HS-27A (cell line): ENCODE measurements at places on chromosomes 4 and X.

- DNase-seq: no peak
Observed at GRCh38 chr4:184498598-184498997, 24.2 kb upstream of the IRF2 start.

GRCh38 chr4:181674315-181674875 lies 568.8 kb upstream of the TENM3 start:
- DNase-seq: no peak

GRCh38 chrX:65035446-65035770 lies 59.2 kb upstream of the ZC4H2 start:
- DNase-seq: no peak

DNA sequence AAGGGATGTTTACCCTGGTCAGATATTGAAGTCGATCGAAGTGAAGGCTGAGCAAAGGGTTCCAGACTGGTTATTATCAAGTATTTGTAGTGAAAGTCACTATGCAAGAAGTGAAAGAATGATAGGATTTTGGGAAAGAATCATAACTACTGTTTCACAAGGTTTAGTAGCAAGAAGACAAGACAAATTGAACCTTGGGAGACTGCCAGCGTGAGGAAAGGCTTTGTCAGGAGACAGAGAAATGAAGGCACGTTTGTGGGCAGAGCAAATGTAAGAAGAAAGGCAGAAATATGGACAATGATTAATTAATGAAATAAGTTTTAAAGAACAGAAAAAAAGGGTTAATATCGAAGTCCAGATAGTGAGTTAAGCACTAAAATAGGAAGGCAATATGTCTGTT lies 456.8 kb downstream of the TRIML1 start:
- no peak for DNase-seq

- no peak for DNase-seq
Observed at GRCh38 chr4:78543424-78544125, 8.0 kb upstream of the ANXA3 start.

- no peak for DNase-seq
Observed at GRCh38 chr4:76257824-76258223, 6.3 kb downstream of the FAM47E start.

- DNase-seq: no peak
Observed at GRCh38 chrX:11159149-11159548, 48.0 kb downstream of the HCCS start.

GRCh38 chr4:175813821-175814220 lies 1.8 kb upstream of the GPM6A start:
- DNase-seq: no peak

DNA sequence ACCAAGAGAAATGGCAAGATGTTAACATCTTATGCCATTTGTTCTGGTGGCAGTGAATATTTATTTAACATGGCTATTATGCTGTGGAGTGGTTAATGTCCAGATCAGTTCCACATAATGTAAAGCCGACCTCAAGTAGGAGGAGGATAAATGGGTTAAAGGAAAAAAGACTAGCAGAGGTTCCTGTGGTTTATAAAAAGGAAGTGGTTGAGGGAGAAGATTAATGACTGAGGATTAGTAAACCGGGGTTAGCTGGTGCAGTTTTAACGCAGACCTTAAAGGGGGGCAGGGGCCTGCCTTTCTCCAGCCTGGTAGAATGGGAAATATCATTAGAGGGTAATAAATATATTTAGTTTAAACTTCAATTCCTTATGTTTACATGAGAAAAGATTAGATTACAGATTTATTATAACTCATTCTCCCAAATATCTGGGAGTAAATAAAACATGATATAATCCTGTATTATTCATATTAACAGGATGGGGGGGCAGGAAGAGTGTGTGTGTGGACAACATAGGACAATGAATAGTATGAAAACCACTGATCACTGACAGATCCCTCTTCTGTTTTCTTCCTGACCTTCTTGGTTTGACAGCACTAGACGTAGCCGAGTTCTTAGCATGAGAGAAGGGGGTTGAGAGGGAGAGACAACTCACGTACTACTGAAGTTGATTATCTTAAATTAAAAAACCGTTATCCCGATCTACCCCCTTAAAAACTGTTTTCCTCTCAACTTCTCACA lies 124.1 kb upstream of the LIMCH1 start:
- DNase-seq: no peak

GRCh38 chr4:163976588-163976987 lies 482.1 kb downstream of the TMA16 start:
- no peak for DNase-seq

DNA sequence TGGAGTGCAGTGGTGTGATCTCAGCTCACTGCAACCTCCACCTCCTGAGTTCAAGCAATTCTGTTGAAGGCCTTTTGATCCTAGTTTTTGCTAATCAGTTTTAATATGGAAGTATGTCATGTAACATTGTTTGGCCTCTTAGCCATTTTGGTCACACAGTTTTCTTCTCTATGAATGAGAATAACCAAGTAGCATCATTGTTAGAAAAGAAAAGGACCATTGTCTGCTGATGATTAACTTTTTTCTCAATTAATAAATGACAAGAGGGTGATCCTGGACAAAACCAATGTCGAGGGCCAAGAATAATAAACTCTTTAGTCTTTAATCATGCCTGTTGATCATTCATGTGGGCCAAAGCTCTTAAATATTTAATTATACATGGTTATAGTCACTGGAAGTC lies 289.3 kb upstream of the MAGEB2 start:
- no peak for DNase-seq

GRCh38 chrX:117839544-117839943 lies 277.1 kb downstream of the KLHL13 start:
- no peak for DNase-seq

DNA sequence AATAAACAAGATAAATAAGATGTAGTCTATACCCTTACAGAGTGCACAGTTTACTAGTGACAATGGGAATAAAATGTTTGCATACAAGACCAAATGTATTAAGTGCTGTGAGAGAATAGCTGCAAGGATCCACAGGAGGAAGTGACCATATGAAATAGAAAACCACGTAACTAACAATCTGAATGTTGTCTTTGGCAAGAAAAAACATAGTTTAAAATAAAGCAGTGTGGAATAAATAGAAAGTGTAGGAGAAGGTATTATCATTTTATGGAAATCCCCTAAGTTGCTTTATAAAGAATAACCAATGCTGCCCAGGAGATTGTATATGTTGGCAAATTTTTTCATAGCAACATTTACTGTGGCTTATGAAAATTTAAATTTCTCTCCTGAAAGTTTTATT lies 116.1 kb downstream of the PCDH7 start:
- DNase-seq: no peak

DNA sequence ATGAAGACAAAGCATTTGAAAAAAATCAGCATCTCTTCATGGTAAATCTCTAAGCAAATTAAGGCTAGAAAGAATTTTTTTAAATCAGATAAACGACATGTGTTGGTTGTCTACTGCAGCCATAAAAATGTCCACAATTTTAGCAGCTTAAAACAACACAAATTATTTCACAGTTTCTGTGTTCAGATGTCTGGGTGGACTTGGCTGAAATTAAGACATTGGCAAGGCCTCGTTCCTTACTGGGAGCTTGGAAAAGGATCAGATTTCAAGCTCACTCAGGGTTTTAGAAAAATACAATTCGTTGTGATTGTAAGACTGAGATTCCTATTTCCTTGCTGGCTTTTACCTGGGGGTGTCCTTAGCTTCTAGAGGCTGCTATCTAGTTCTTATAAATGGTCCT lies 1470.6 kb downstream of the PCDH19 start:
- DNase-seq: no peak

DNA sequence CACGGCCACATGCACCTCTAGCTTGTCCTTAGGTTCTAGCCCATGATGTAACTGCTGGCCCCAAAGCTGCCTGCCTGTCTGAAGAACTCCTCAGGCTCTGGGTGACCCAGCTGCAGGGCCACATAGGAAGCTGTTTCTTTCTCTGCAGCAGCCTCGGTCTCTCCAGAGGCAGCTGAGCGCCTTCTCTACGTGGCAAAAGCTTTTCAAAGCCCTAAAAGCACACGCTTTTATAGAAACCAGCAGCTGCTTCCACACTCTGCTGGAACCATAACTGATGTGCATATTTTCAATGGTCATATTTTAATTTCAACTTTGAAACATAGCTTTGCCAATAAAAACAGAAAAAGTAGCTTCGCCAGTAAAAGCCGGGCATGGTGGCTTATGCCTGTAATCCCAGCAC lies 37.4 kb downstream of the FAM53A start:
- no peak for DNase-seq
